ENCODE measurements at places on chromosomes 5 and 9. TPM values are rescaled to one million over a fixed set of nuclear protein-coding genes. Genes with fewer than 3 reads are reported as not detected.

DNA sequence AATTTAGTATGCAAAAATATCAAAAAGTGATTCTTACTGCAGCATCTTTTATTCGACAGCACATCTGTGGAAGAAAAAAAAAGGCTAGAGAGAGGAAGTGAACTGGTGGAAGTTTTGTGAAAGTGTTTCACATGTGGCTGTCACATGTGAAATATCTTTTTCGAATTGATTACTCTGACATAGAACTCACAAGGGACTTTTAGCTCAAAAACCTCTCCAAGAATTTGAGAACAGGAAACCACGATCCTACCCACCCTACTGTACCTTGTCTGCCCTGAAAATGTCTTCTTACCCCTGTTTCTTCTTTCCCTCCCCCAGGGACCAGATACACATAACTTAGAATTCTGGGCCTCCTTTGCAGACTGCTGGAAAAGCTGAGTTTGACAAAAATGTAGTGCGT, 106.5 kb upstream of the PRRC1 start:
- no peak overlapping the region for H3K4me3 ChIP-seq
- no peaks in the 10 kb centered on the region for H3K27me3 ChIP-seq
- H3K4me1 ChIP-seq: no peaks in the 10 kb centered on the region
- DNase-seq: no peak

- H3K27ac ChIP-seq: no peak overlapping the region
- H3K4me3 ChIP-seq: no peak overlapping the region
- H3K36me3 ChIP-seq: no peaks in the 10 kb centered on the region
- DNase-seq: no peak
Observed at GRCh38 chr9:36803961-36804360, 230.1 kb downstream of the PAX5 start.

DNA sequence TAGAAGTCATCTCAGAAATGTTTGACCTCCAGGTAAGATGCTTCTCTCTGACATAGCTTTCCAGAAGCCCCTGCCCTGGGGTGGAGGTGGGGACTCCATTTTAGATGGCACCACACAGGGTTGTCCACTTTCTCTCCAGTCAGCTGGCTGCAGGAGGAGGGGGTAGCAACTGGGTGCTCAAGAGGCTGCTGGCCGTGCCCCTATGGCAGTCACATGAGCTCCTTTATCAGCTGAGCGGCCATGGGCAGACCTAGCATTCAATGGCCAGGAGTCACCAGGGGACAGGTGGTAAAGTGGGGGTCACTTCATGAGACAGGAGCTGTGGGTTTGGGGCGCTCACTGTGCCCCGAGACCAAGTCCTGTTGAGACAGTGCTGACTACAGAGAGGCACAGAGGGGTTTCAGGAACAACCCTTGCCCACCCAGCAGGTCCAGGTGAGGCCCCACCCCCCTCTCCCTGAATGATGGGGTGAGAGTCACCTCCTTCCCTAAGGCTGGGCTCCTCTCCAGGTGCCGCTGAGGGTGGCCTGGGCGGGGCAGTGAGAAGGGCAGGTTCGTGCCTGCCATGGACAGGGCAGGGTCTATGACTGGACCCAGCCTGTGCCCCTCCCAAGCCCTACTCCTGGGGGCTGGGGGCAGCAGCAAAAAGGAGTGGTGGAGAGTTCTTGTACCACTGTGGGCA, 642 bp downstream of the CSF2 start:
- peak; percentile 78 for DNase-seq
- H3K4me3 ChIP-seq: peak overlapping the region; percentile 35
- no peaks in the 10 kb centered on the region for H3K36me3 ChIP-seq
- H3K27me3 ChIP-seq: no peaks in the 10 kb centered on the region

- no peak for DNase-seq
- H3K27ac ChIP-seq: no peak overlapping the region
- H3K36me3 ChIP-seq: peaks cover 58% of the 10 kb centered on the region
- no peak overlapping the region for H3K4me3 ChIP-seq
- H3K4me1 ChIP-seq: no peaks in the 10 kb centered on the region
Observed at GRCh38 chr5:43469671-43470391, 13.8 kb downstream of the TMEM267 start.

- H3K4me1 ChIP-seq: peaks cover 5% of the 10 kb centered on the region
- H3K4me3 ChIP-seq: no peak overlapping the region
- H3K36me3 ChIP-seq: peaks cover 21% of the 10 kb centered on the region
- H3K27me3 ChIP-seq: no peaks in the 10 kb centered on the region
Observed at GRCh38 chr5:109186759-109187158, 223.0 kb downstream of the PJA2 start.

DNA sequence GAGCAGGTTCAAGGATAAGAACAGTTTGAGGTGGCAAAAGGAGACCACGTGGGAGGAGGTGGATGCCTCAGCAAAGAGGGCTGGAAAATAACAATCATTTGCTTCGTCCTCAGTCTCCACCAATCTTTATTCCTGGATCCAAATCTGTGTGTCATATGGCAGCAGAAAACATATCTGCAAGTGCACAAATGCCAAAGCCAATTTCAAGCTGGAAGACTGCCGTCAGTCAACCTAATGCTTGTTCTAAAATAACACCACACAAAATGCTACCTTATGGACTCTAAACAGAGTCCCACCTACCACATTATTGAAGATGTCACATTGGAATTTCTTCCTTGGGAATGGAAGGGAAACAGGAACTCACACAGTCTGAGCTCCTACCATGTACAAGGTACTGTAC, 129.1 kb downstream of the CDK5RAP2 start:
- H3K4me1 ChIP-seq: peaks cover 6% of the 10 kb centered on the region
- H3K36me3 ChIP-seq: peaks cover 22% of the 10 kb centered on the region
- DNase-seq: no peak
- no peaks in the 10 kb centered on the region for H3K27me3 ChIP-seq

GRCh38 chr5:109865637-109866036, 175.9 kb downstream of the MAN2A1 start:
- peak overlapping the region; percentile 59 for H3K27ac ChIP-seq
- peaks cover 14% of the 10 kb centered on the region for H3K4me1 ChIP-seq
- H3K36me3 ChIP-seq: peaks cover 36% of the 10 kb centered on the region
- H3K27me3 ChIP-seq: no peaks in the 10 kb centered on the region
- no peak overlapping the region for H3K4me3 ChIP-seq

DNA sequence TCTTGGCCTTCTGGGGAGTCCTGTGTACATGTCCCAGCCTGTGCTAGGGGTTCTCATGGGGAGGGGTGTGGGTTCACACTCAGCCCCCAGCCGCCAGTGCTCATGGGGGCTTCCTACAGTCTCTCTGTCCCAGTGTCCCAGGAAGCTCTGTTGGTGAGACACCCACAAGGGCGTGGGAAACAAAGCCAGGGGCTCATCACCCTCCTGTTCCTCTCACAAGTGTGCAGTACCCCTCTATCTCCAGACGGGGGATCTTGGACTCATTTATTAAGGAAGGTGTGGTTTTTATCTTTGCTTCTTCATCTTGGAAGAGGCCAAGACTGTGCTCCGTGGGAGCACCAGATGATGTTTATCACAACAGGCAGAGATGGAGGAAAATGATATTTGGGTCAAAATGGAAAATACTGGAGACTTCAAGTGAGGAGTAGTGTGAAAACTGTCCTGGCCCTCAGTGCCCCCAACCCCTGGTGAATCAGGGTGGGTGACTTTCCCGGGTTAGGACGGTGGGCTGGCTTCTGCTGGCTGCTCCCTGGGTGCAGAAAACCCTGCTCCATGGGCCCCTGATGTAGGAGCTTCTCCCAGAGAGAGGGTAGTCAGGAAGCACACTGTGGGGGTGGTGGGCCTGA, 15.2 kb downstream of the TMEM171 start:
- H3K36me3 ChIP-seq: no peaks in the 10 kb centered on the region
- H3K4me3 ChIP-seq: no peak overlapping the region
- no peak overlapping the region for H3K27ac ChIP-seq
- no peaks in the 10 kb centered on the region for H3K27me3 ChIP-seq
- peaks cover 6% of the 10 kb centered on the region for H3K4me1 ChIP-seq
- DNase-seq: peak; percentile 68

DNA sequence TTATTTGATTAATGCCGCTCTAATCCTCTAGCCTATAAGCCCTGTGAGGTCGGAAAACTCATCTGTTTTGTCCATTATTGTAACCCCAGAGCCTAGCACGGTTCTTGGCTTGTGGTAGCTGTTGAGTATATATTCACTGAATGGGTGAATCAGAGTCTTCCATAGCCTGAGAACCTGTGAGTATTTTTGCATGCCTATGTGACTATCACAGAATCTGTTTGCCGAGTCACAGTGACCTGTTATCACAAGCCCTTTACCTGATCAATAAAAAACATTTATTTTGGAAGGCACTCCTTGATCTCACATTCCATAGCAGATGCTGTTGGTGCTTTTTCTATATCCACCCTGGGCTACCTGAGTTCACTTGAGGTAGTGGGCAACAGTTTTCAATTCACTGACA, 125.0 kb upstream of the STC2 start:
- no peaks in the 10 kb centered on the region for H3K36me3 ChIP-seq
- peaks cover 57% of the 10 kb centered on the region for H3K4me1 ChIP-seq
- H3K4me3 ChIP-seq: no peak overlapping the region
- no peak for DNase-seq

- DNase-seq: no peak
- H3K36me3 ChIP-seq: no peaks in the 10 kb centered on the region
- H3K27me3 ChIP-seq: no peaks in the 10 kb centered on the region
- H3K27ac ChIP-seq: no peak overlapping the region
- peaks cover 4% of the 10 kb centered on the region for H3K4me1 ChIP-seq
- no peak overlapping the region for H3K4me3 ChIP-seq
Observed at GRCh38 chr5:179137643-179138567, 77.7 kb downstream of the ZNF354C start.

DNA sequence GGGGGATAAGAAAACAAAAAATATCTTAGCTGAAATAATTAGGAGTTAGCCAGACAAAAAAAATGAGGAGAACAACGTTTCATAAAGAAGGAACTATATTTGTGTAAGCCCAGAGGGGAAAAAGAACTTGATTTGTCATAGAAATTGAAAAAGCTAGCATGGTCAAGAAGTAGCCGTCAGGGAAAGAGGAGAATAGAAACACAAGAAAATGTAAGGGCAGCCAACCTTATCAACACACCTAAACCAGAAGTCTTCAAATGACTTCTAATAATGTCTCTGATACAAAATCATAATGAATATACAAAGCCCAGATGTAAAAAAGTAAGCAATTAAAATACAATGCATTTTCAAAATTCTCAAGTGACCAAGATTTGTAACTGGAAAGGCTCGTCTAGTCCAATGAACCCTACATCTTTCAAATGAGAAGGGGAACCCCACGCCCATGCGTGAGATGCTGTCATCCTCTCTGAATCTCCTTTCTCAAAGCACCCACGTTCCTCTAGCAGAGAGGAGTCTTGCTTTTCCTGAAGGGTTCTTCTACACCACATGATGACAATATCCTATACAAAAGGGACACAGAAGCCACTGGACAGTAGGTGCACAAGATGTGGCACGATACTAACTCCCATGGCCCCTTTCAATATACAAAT, 103.7 kb downstream of the ARL15 start:
- no peaks in the 10 kb centered on the region for H3K36me3 ChIP-seq
- H3K4me3 ChIP-seq: no peak overlapping the region
- no peaks in the 10 kb centered on the region for H3K27me3 ChIP-seq
- no peak overlapping the region for H3K27ac ChIP-seq

DNA sequence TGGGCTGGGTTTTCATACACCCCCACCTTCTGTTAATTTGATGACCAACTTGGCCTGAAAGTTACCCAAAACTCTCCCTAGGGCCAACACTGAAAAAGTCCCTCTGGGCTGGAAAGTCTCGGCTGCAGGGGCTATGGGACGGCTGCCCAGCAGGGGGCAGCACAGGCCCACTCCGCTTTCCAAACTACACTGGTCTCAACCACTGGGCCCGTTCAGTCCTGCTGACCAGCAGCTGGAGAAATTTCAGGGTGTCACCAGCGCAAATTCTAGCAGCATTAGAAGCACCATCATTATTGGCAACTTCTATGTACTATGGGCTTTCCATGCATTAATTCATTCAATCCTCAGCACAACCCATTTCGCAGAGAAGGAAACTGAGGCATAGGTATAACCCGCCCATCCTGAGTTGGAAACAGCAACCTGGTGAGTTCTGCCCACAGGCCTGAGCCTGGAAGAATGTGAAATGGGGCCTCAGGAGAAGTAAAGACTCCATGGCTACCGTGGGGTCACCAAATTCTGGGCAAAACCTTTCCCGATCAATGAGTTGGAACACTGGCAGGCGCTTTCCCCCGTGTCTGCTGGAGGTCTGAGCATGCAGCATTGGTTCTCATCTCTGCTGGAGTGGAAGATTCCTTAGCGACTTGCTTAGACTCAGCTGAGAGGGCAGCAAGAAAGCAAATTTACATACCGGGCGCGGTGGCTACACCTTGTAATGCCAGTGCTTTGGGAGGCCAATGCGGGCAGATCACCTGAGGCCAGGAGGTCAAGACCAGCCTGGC, 9.7 kb downstream of the ORM2 start:
- H3K4me1 ChIP-seq: no peaks in the 10 kb centered on the region
- H3K4me3 ChIP-seq: no peak overlapping the region
- peak; percentile 60 for DNase-seq
- H3K27me3 ChIP-seq: no peaks in the 10 kb centered on the region
- peaks cover 11% of the 10 kb centered on the region for H3K36me3 ChIP-seq
- no peak overlapping the region for H3K27ac ChIP-seq

- peaks cover 23% of the 10 kb centered on the region for H3K4me1 ChIP-seq
- no peaks in the 10 kb centered on the region for H3K36me3 ChIP-seq
- H3K27ac ChIP-seq: peak overlapping the region; percentile 70
- no peaks in the 10 kb centered on the region for H3K27me3 ChIP-seq
- peak; percentile 79 for DNase-seq
Observed at GRCh38 chr9:27499451-27499850, 24.6 kb upstream of the IFNK start.

DNA sequence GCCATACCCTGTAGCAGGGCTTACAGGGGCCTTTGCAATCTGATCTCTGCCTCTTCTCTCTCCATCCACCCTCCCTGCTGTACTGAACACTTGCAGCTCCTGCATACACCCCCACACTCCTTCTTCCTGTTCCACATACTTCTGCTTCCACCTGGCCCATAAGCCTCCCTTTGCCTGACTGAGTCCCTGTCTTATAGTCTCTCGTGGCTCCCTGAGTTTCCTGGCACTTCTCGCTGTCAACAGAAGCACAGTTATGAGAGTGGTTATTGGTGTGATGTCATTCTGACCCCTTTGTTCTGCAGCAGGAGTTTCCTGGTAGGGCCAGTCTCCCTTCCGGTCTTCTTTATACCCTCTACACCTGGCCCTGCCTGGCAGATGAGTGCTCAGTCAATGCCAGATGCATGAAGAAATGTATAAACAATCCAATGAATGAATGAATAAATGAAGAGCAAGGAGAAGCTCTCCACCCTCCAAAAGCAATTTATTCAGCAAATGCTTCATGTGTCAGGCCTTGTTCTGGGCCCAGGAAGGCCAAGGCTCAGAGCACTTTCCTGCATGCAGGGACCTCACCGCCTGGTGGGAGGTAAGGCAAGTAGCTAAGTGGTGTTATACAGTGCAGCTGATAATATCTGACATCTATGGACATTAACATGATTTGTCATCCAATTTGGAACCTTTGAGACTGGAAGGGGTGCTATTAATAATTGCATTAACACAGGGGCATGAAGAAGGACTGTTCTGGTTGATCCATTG, 20.5 kb upstream of the CSF1R start:
- no peak for DNase-seq
- H3K4me3 ChIP-seq: no peak overlapping the region
- H3K36me3 ChIP-seq: no peaks in the 10 kb centered on the region

- peaks cover 16% of the 10 kb centered on the region for H3K27me3 ChIP-seq
- H3K4me1 ChIP-seq: peaks cover 7% of the 10 kb centered on the region
- DNase-seq: no peak
Observed at GRCh38 chr5:180128671-180129261, 57.2 kb upstream of the RNF130 start.

The INSL4 gene
- not detected for total RNA-seq

The GRXCR2 gene
- total RNA-seq: not detected

The DMRTA1 gene
- total RNA-seq: 0.77 TPM

The TSPAN17 gene
- total RNA-seq: 36.7 TPM

The GPX3 gene
- total RNA-seq: not detected

The ITGA2 gene
- 14.1 TPM for total RNA-seq

The RFX3 gene
- 9.2 TPM for total RNA-seq

The PRR16 gene
- 11.9 TPM for total RNA-seq

Measured in MCF 10A (cell line).